Activated CD4-positive, alpha-beta T cell treated with anti-CD3 and anti-CD28 coated beads, Interleukin-2, Interleukin-4, amounts not matched to agents 100 ng/mL and 50 ng/mL, durations not matched to agents 16 hours and 8 hours (primary cell): ENCODE measurements at places on chromosomes 3 and 15.

- no peak for DNase-seq
Observed at GRCh38 chr3:51712038-51712420, 5.2 kb downstream of the GRM2 start.

DNA sequence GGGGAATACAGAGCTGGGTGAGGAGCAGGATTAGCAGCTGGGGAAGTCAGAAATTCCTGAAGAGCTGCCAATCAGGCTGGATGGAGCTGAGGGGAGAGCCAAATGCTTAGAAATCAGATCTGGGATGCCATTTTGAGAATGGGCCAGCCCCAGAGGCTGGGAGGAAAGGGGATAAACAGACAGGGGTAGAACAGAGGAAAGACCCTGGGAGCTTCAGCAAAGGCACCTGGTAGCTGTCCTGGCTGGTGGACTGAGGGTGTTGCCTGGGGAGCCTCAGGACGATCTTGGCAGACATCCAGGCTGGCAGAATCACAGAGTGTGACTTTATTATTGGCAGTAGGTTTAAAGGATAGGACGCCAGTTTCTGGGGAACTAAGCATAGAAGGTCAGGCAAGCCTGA is 97.8 kb downstream of the SQOR start:
- DNase-seq = no peak

DNA sequence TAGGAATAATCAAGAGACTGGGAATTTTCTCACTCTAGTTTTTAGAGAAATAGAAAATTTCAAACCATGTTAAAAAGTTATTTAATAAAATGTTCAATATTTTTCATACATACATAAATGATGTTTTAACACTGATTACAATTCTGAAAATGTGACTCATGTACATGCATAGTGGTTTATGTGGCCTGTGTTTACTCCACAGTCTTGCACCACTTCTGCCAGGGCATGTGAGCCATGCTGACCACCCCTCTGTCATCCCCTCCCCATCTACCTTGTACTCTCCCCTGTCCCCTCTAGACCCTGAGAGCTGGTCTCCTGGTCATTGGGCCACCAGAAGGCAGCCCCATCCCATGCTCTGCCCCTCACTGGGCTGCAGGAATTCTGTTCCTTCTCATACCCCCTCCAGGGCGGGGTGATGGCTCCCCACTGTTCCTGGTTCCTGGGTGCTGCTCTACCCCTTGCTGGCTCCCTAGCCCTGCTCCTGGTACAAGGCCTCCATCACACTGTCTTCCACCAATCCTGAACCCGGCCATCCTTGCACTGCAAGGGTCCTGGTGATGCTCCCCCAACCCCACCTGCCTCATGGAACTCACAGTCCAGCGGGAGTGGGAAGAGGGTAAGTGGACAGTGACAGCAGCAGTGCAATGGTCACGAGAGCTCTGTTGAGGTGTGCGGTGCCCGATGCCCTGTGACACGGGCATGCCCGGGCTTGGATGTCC is 24.2 kb upstream of the SLC41A3 start:
- no peak for DNase-seq

GRCh38 chr15:77656294-77656693 is 23.6 kb upstream of the LINGO1 start:
- DNase-seq = no peak

DNA sequence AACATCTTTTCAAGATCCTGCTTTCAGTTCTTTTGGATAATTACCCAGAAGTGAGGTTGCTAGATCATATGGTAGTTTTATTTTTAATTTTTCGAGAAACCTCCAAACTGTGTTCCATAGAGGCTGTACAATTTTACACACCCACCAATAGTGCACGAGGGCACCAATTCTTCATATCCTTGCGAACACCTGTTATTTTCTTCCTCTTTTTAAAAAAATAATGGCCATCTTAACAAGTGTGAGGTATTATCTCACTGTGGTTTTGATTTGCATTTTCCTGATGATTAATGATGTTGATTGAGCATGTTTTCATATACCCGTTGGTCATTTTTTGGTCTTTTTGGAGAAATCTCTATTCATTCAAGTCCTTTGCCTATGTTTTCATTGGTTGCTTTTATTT is 17.6 kb upstream of the CEP152 start:
- DNase-seq = no peak

- peak; percentile 50 for DNase-seq
Observed at GRCh38 chr15:70084461-70084860, 13.3 kb downstream of the TLE3 start.

GRCh38 chr3:95134693-95135413 is 1072.0 kb downstream of the NSUN3 start:
- DNase-seq = no peak

- no peak for DNase-seq
Observed at GRCh38 chr3:38107911-38108648, 28.8 kb downstream of the ACAA1 start.

GRCh38 chr3:135192929-135193328 is 397.9 kb downstream of the EPHB1 start:
- DNase-seq = no peak

DNA sequence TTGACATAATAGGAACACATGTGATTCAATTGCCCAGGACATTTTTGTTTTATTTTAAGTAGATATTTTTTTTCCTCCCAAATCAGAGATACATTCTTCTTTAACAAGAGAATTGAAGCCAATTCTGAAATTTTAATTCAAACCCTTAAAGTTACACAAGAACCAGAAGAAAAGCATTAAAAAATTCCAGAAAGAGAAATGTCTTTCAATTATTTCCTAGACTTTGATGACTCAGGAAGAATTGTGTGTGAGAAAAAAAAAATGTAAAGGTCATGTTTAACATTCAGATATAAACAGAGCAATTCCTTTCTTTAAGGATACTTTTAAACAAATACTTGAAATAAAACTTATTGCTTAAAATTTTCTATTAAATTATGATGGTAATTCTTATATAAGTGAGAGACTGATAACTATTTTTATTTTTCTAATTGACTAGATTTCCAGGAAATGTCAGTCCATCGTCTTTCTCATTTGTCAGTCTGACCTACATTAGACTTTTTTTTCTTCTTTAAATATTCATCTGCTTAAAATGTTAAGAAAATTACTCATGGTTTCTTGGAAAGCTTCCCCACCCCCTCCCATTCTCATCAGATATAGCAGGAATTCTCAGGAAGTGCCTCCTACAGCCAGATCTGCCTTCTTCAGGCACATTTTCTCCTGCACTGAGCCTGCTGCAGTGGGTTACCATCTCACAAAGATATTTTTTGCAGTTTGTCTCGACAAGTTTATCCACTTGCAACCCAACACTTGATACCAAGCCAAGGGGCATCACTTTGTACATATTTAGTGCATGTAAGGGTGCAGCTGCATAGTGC is 261.8 kb upstream of the CBLB start:
- DNase-seq = no peak
